ENCODE measurements at places on chromosomes 5 and 9.

GRCh38 chr5:2863133-2863532 is 111.7 kb upstream of the IRX2 start:
- no peak for DNase-seq

DNA sequence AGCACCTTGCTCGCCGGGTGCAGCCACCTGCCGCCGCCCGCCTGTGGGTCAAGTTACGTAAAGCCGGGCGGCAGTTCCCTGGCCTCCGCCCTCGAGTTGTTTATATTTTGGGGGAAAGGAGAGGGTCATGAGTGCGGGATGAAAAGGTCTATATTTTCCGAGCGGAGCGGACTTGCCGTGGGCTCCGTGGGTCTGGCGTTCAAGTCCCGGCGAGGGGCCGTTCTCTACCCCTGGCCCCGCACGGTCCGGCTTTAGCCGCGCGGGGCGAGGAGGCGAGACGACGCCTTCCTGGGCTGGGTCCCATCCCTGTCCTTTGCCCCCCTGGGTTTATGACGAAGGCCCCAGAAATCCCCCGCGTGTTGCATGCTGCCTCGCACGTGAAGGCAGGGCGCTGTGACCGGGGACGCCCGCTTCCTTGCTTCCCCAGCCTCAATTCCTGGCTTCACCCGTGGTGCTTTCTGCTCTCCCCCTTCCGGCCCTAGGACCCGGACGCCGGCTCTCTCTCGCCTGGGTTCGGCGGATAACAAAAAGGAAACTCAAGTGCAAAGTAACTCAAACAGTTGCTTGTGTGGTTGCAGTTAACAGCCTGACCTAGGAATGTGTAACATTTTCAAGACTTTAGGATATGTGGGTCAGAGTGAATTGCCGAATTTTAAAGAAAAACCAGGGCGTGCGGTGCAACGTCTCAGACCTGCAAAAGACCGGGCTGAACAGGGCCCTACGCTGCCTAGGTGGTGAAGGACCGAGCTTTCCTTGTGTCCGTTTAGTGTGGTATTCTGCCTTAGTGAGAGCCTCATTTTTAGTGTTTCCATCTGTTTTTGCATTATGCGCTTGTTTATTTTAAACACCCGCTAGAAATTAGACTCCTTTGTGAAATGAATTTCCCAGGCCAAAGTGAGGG is 810 bp downstream of the VPS13A start:
- DNase-seq, result peak; percentile 74

- DNase-seq, result no peak
These were observed 79.2 kb downstream of the FREM1 start for GRCh38 chr9:14831074-14831473.

- no peak for DNase-seq
These were observed 201.6 kb downstream of the DCP2 start for GRCh38 chr5:113178073-113178779.

DNA sequence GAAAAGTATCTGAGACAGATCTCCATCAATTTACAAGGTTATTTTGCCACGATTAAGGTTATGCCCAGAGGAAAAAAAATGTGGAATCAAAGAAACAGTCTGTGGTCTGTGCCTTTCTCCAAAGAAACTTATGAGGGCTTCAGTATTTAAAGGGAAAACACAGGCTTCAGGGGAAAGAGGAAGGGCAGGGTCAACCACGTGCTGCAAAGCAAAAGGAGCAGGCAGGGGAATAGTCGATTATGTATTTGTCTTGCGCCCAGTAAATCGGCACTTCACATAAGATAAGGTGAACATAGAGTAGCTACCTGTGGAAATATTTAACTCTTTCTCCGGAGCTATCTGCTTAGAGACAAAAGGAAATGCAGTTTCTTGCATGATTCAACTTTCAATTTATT is 343.7 kb downstream of the RAB3C start:
- no peak for DNase-seq

GRCh38 chr5:140881889-140882590 is at the start of gene PCDHA13:
Gene PCDHA13, plus strand, starts transcription at chr5:140882124. Its CDS starts 145 bp downstream, at chr5:140882269.
- DNase-seq, result no peak

- no peak for DNase-seq
These were observed 306.9 kb upstream of the ADAMTS16 start for GRCh38 chr5:4833104-4833738.

DNA sequence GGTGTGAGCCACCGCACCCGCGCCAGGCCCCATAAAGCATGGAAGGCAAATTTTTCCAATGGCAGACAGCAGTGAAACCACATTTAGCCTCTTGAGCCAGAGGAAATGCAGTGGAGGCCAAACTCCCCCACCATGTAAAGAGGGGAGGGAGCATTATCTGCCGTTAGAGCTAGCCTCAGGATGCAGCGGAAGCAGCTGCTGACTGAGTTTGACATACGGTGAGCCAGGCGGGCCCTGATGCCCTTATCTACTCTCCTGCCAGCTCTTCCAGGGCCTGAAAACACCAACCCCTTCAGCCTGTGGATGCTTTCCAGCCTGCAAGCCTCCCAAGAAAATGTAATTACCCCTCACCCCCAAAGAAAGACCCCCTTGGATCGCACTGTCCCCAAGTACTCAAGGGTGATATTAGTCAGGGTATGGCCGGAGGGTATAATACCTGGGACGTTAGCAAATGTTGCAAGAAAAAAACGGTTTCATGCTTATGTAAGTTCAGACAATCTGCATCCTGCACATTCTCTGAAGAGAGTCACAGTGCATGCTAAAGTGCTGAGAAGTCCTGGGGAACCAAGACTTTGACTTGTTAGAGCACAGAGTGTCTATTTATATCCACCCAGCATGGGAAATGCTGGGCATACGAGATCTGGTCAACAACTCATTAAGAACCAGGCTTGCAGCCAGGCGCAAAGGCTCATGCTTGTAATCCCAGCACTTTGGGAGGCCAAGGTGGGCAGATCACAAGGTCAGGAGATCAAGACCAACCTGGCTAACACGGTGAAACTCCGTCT is 11.3 kb upstream of the GGTA1 start:
- no peak for DNase-seq

DNA sequence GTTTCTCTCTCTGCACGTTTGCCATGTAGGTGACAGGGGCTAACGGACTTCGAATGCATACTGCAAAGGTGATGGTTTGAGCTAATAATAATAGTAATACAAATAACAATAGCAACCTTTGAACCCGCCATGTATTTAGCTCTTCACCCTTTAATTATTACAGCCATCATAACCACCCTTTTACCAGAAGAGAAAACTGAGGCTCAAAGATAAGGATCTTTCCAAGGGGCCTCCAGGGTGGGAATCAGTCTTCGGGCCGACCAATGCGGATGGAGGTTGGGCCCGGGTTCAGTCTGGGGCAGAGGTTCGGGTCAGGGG is 494 bp downstream of the CDKN2AIPNL start:
- DNase-seq, result no peak

GRCh38 chr5:548256-548655 is 24.0 kb upstream of the SLC9A3 start:
- DNase-seq, result peak; percentile 13

DNA sequence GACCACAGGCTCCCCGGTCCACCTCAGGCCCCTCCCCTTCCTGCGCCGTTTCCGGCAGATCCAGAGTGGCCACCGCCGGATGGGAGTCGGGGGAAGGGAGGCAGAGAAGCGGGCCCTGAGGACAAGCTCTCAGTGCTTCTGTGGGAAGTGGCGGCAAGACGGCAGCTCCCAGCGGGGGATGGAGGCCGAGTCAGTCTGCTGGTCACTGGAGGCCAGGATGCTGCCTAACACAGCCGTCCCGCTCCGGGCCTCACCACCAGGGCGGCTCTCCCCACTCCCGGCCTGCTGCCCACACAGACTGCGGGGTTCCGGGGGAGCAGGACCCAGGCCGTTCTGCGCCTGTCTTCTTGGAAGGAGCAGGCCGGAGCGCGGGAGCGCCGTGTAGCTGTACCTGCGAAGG is 31.4 kb downstream of the FXN start:
- DNase-seq, result no peak

DNA sequence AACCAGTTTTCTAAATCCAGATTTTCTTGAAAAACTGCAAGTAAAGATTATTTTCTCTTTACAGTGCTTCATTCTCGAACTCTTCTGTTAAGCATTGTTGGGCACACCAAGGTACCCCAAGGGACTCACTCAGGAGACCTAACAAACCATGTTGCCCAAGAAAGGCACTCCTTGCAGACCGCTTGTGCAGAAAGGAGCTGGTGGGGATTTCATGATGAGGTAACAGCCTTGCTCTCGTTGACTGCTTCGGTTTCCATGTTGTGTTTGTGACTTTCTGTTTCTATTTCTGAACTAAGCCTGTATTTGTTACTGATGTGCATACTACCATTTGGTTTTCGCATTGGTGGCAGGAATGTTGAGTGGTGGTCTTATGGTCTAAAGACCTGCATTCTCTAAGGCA is 266.6 kb upstream of the DAP start:
- no peak for DNase-seq

DNA sequence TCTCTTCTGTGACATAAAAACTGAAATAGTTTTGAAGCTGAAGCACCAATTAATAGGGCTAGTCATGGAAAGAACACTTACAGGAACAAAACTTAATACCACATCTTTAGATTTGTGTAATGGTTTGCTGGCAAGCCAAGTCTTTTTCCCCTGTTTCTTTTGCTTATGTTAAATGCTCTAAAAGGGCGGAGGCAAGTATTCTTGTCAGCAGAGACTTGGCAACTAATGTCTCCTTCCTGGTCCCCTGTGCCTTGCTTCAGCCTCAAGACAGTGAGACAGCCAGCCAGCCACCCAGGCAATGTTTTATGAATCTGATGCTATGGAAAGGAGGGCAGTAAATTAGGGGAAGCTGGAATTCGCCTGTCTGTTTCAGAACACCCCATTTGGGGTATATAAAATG is 45.7 kb downstream of the PRRC1 start:
- no peak for DNase-seq

DNA sequence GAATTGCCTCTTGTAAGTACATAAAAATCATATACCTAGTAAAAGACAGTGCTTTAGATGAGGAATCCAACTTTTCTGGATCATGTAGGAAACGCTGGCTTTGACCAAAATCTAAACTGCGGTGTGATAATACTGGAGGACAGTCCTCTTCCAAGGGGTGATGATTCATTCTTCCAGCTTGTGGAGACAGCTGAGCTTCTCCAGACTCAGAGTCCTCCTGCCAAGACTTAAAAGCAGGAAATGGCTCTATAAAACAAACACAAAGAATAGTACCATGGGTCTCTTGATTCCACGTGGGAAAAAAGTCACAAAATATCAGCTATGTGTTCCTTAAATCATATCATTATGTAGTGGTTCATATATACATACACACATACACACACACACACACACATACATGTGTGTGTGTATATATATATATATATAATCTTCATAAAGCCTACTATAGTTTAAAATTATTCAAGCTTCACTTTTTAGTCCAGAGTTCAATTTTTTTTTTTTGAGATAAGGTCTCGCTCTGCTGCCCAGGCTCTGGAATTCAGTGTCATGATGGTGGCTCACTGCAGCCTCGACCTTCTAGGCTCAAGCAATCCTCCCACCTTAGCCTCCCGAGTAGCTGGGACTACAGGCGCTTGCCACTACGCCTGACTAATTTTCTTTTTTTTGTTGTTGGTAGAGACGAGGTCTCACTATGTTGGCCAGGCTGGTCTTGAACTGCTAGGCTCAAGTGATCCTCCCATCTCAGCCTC is 65.0 kb downstream of the PKD2L2 start:
- no peak for DNase-seq

GRCh38 chr9:99294850-99295461 is 72.9 kb downstream of the SEC61B start:
- DNase-seq, result no peak

DNA sequence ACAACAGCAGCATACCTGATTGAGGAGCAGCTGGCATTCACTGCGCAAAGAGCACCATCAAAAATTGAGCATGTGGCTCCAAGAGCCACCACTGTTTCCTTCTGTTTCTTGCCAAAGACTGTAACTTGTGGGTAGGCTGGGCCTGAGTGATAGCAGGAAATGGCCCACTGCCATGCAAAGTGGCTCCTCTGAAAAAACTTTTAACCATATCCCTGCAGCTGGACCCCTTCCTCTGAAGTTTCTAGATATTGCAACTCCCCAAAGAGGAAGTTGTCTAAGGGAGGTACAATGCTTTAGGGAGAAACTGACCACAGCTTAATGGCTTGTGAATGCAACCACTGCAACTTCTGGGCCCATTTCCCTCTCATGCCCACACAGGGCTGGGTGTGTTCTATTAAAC is 355.4 kb upstream of the PDE4D start:
- no peak for DNase-seq

DNA sequence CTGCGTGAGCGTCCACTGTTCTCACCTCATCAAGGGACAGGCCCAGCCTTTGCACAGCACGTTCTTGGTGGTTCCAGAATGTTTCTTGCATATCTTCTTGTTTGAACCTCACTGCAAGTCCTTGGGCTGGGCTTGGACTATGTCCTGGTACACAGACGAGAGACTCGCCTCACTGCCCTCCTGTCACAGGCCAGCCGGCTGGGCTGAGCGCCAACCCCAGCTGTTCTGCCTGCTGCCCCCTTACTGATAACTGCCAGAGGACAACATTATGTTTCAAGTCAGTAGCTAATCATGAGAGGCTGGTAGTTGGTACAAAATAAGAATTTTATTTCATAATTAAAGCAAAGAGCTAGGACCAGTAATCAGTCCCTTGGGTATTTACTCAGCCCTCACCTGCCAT is 52.8 kb upstream of the LRRTM2 start:
- no peak for DNase-seq

- DNase-seq, result no peak
These were observed 51.9 kb downstream of the SLIT3 start for GRCh38 chr5:169248996-169249395.

DNA sequence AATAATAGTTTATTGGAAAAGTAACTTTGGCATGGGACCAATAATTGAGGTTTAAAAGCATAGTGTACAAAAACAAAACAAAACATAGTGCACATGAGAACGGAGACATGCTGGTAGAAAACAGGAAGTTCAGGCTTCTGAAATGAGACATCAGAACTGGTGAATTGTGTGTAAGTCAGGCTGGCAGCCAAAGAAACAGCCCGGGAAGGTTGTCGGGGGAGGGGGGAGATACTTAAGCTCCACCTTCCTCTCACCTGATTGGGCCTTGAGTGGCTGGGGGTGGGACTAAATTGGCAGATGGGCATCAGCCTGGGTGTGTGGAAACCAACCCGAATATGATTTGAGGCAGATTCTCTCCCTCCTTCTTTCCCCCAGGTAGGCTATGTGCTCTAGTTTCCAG is 256.3 kb downstream of the SMARCA2 start:
- DNase-seq, result no peak

DNA sequence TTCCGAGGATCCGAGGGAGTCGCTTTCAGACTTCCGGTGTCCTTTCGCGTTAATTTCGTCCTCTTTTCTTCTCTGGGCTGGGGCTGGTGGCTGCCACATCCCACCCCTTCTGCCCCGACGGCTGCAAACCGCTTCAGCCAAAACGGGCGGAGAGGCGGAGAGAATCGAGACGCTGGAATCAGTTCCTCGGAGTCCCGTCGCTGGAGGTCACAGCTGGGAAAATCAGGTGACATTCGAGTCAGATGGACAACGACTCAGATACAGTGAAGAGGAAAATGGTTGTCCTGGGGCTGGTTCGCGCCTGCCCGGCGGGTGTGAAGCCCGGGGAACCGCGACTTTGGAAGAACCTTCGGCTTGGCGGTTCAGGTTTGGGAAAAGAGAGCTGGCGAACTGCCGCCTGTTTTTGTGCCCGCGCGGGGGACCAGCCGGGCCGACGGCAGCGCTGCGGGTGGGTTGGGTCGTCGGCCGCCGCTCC is 8.9 kb upstream of the NKX2-5 start:
- DNase-seq, result no peak
